ENCODE measurements at places on chromosomes 13 and 19. TPM values are rescaled to one million over a fixed set of nuclear protein-coding genes. Genes with fewer than 3 reads are reported as not detected.
A peak's percentile ranks its signal among the peaks of the same experiment; 100 is the strongest.

GRCh38 chr19:32223595-32224370 is 121.6 kb upstream of the ZNF507 start:
- DNase-seq = no peak

DNA sequence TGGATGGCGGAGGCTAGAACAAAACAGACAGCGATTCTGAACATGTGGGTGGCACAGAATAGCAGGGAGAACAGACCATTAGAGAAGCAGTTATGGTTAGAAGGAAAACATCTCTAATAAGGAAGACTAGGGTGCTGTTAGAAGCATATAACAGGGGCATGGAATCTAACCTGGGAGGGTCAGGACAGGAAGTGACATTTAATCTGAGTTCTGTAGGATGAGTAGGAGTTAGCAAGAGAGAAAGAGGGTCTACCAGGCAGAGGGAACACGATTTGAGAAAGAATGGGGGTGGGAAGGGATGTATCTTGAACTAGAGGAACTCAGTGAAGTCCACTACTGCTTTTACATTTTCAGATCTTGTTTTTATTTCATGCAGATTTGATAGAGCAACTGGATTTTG is 48.6 kb downstream of the B3GLCT start:
- DNase-seq = no peak

GRCh38 chr19:39918183-39918651 is 16.2 kb downstream of the FCGBP start:
- DNase-seq = no peak

DNA sequence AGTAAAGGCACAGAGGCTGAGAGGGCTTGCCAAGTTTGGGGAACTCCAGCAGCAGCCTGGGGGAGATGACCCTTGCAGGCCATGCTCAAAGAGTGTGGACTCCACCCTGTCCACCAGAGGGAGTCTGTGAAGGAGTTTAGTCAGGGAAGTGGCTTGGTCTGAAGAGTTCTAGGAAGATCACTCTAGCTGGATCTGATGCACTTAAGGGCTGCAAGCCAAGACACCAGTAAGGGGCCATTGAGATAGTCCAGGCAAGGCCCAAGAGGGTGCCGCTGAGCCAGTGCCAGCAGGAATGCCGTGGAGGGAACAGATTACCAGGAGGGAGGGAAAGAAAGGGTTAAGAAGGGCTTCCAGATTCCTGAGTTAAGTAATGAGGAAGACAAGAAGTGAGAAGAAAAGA is 68.7 kb downstream of the ZAR1L start:
- peak; percentile 72 for DNase-seq

GRCh38 chr13:64239372-64239771 is 2823.7 kb upstream of the PCDH20 start:
- DNase-seq = peak; percentile 35

DNA sequence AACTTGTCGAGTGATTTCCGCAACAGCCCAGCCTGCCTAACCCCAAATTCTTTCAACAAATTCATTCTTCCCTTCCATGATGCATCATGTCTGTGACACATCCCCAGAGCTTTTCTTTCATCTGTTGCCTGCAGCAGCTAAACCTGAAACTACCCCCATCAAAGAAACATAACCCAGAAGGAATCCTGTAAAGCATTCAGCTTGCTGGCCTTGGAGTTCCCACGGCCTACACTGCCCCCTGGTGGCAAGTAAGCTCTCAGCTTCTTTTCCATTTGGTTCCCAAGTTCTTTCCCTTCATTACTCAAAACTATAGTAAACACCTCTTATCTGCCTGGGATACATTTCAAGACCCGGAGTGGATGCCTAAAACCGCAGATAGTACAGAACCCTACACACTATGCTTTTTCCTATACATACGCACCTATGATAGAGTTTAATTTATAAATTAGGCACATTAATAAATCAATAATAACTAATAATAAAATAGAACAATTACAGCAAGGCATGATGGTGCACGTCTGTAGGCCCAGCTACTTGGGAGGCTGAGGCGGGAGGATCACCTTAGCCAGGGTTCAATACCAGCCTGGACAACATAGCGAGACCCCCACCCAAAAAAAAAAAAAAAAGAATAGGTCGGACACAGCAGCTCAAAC is 7.4 kb downstream of the ETHE1 start:
- DNase-seq = peak; percentile 95

DNA sequence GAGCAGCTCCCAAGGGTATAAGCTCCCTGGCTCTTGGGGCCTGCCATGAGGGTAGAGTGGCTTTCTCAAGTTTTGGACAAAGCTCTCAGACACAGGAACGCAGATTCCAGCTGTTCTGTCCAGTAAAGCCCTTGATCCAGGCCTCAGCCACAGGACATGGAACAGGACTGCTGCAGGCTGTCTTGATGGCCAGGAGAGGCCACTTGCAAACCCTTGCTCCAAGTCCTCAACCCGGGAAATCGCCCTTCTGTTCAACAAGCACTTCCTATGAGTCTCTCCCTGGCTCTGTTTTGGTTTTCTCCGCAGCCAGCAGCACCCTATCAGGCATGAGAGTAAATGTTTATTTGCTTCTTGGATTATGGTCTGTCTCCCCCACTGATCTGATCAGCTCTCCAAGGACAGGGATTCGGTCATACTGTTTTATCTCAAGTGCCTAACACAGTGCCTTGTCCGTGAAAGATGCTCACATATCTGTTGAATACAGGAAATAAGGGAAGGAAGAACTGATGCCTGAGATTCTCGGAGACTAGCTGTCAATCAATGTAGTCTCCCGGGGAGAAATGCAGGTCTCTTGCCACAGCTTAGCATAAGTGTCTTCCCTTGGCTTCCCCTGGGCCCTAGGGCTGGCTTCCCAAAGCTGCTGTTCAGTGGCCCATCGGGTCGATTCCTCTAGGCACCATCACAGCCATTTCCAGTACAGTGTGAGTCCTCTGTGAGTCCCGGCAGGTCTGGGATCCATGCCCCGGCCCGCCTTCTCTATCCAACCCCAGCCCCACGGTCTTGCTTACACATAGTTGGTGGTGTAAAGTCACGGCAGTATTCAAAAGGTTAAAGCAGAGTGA is 90.8 kb downstream of the TSHZ3 start:
- no peak for DNase-seq

DNA sequence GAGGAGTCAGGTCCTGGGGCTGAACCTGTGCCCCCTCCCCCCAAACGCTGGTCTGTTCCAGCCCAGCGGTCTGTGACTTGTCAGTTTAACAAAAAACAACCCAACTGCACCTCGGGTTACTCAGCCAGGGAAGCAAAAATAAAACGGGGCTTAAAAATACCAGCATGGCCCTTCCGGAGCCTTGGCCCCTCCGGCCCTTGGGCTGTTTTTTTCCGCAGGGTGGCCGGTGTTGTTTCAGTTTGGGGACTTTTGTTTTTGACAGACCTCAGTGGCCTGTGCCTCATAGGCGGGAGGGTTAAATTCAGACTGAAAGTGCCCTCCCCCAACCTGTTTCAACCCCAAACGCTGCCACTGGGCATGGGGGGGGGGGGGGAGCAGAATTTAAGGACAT is 4.0 kb downstream of the TCF3 start:
- DNase-seq = no peak

DNA sequence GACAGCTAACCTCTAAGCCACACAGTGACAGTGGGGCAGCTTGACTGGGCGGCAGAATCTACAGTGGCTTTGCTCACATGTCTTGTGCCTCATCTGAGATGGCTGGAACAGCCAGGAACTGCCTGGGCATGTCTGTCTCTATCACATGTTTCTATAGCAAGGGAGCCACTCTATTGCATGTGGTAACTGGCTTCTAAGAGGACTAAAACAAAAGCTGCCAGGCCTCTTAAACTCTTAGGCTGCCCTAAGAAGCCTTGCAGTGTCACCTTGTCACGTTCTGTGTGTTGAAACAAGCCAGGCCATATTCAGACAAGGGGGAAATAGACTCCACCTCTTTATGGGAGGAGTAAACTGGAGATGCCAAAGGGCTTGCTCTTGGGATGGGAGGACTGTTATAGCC is 122.9 kb upstream of the MAB21L1 start:
- no peak for DNase-seq

GRCh38 chr19:48418317-48419064 is 25.0 kb downstream of the GRIN2D start:
- DNase-seq = peak; percentile 89

DNA sequence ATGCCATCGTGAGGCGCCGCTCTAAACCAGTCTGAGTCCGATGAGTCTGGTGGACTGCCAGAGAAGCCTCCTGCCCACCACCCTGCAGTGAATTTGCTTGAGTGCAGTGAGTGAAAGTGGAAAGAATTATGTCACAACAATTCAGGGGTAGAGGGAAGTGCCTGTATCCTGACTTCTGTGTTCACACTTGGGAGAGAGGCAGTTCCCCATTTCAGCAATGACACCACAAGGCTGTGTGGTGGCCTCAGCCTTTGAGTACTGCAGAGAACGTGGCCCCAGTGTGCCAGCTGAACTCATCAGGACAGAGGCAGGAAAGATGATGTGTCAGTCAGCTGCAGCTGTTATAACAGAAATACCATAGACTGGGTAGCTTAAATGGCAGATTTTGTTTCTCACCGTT is 155.6 kb downstream of the COG6 start:
- no peak for DNase-seq

- no peak for DNase-seq
Observed at GRCh38 chr13:110802260-110802659, 88.8 kb downstream of the ING1 start.

GRCh38 chr13:32903720-32904119 is 112.5 kb upstream of the KL start:
- DNase-seq = no peak

GRCh38 chr19:5407356-5407755 is 47.9 kb upstream of the ZNRF4 start:
- DNase-seq = peak; percentile 31

- DNase-seq = no peak
Observed at GRCh38 chr13:75092143-75092542, 389.8 kb downstream of the TBC1D4 start.

GRCh38 chr13:51006067-51006845 is 96.7 kb downstream of the RNASEH2B start:
- no peak for DNase-seq

ZNF846 gene
- total RNA-seq = 12.4 TPM

TMPRSS9 gene
- 0.10 TPM for total RNA-seq

OCEL1 gene
- 8.1 TPM for total RNA-seq

S1PR5 gene
- total RNA-seq = 0.29 TPM

TINCR gene
- total RNA-seq = not detected

ATP7B gene
- total RNA-seq = 0.84 TPM

SHISA2 gene
- total RNA-seq = 0.72 TPM

PSPN gene
- total RNA-seq = 1.4 TPM

ZNF878 gene
- 0.96 TPM for total RNA-seq

ZNF571 gene
- 2.6 TPM for total RNA-seq
